ENCODE measurements at places on chromosomes 13 and 19. TPM values are rescaled to one million over a fixed set of nuclear protein-coding genes. Genes with fewer than 3 reads are reported as not detected.

GRCh38 chr13:110391273-110391672 is 84.2 kb downstream of the COL4A2 start:
- DNase-seq = no peak

GRCh38 chr19:1501200-1501595 is 10.2 kb downstream of the REEP6 start:
- no peak for DNase-seq

- DNase-seq = no peak
Measured at GRCh38 chr13:107568181-107568580, 647.2 kb downstream of the LIG4 start.

DNA sequence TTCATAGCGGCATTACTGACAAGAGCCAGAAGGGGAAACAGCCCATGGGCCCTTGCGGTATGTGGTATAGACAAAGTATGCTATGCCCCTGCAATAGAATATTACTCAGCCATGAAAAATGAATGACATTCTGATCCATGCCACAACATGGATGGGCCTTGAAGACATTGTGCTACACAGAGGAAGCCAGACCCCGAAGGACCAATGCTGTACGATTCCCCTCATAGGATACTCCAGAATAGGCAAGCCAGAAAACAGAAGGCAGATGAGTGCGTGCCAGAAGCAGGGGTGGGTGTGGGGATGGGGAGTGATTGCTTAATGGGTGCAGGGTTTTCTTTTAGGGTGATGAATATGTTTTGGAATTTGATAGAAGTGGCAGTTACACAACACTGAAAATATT is 342.0 kb downstream of the TEX29 start:
- no peak for DNase-seq

GRCh38 chr13:108270442-108270841 is 924 bp downstream of the TNFSF13B start:
- no peak for DNase-seq

GRCh38 chr19:48805452-48805851 is 5.4 kb downstream of the BCAT2 start:
- DNase-seq = no peak

DNA sequence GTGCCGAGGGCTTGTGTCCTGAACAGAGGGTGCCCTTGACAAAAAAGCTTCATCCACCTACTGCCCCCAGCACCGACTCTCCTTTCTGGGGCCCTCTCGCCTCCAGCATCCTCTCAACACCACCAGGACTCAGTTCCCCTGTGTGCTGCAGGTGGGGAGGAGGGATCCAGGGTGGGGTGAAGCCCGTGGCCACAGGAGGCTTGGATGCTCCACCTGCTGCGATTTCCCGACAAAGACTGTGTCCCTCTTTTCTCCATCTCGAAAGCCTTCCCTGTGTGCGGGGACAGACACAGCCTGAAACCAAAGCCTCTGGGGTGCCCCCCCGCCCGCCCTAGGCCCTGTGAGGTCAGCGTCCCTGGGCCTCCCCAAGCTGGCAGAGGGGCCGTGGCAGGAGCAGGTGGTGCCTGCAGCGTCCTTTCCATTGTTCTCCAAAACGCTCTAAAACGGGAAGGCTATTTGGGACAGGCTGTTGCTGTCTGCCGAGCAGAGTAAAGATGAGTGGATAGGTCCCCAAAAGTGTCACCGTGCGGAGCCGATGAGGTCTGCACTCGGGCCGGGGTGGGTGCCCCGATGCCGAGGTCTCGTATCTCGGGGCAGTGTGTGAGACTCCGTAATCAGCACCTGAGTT is 185.7 kb downstream of the PTPRS start:
- DNase-seq = no peak

DNA sequence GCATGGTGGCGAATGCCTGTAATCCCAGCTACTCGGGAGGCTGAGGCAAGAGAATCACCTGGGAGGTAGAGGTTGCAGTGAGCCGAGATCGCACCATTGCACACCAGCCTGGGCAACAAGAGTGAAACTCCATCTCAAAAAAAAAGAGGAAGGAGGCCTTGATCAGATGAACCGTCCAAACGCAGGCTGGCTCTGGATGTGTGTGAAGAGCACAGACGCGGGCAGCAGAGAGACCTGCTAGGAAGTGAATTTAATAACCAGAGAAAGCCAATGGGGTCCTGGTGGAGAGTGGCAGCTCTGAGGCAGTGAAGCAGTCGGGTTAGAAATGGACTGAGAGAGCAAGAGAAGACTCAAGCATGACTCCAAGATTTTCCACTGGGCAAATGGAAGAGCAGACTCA is 136.5 kb downstream of the RNF17 start:
- DNase-seq = no peak

DNA sequence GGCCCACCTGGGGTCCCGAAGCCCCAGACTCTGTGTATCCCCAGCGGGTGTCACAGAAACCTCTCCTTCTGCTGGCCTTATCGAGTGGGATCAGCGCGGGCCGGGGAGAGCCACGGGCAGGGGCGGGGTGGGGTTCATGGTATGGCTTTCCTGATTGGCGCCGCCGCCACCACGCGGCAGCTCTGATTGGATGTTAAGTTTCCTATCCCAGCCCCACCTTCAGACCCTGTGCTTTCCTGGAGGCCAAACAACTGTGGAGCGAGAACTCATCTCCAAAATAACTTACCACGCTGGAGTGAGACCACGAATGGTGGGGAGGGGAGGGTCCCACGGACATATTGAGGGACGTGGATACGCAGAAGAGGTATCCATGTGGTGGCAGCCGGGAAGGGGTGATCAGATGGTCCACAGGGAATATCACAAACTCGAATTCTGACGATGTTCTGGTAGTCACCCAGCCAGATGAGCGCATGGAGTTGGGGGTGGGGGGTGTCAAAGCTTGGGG is 1.0 kb upstream of the ICAM5 start:
- no peak for DNase-seq

DNA sequence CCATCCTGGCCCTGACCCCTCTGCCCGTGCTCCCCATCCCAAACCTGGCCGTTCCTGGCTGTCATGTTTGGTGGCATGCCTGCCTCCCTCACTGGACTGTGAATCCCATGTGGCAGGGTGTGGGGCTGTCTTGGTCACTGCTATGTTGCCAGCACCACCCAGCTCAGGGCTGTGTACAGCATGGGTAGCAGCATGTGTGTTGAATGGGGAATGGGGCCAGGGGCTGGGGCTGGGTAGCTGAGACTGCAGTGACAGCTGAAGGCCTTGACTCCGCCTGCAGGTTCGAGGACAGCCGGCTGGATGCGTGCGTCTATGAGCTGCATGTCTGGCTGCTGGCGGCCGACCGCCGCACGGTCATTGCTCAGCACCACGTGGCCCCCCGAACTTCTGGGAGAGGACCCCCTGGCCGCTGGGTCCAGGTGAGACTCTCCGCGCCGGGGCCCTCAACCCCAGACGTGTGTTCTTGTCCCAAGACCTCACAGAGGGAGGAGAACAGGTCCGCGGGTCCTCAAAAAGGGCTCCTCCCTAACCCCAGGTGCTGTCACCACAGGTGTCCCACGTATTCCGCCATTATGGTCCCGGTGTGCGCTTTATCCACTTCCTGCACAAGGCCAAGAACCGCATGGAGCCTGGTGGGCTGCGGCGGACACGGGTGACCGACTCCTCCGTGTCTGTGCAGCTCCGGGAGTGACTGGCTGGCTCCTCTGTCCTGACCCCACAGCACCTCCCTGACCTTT is 3.5 kb downstream of the NCCRP1 start:
- no peak for DNase-seq

GRCh38 chr19:43780706-43781525 is at the start of gene KCNN4:
KCNN4 (minus strand) TSS chr19:43780973; CDS start chr19:43780861, 112 bp downstream.
- DNase-seq = no peak

DNA sequence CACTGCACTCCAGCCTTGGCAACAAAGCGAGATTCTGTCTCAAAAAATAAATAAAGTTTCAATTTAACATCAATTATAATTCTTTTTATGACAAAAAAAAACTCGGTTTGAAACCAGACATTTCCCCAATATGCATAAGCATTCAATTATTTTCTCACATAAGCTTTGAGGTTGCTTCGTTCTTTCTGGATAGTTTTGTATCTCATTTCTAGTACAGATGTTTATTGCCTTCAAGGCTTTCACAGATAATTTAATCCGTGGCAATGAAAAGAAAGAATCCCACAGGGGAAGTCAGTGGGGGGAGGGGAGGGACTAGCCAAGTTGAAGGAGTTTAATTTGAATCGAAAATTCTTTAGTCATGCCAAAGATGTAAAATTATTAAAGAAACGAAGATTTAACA is 29.6 kb upstream of the TSC22D1 start:
- no peak for DNase-seq

DNA sequence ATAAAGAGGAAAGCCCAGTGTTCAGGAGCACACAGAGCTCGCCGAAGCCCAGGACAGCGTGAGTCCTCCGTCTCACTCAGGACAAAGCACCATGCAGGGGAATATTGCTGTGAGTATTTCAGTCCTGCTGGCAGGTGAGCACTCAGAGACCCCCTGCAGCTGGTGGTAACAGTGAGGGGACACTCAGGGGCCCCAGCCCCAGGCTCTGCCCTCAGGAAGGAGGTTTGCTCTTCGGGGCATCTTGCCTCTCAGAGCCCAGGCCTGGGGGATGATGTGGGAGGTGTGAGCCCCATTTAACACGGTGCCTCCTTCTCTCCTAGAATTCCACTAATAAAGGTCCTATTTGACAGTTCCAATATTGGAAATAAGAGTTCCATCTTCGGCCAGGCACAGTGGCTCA is 14.8 kb downstream of the LILRA1 start:
- DNase-seq = no peak

PDX1 gene
- polyA plus RNA-seq = not detected

SPRED3 gene
- 5.9 TPM for polyA plus RNA-seq

SULT2A1 gene
- not detected for polyA plus RNA-seq

LILRB4 gene
- polyA plus RNA-seq = not detected

LGALS14 gene
- not detected for polyA plus RNA-seq

B3GNT8 gene
- 0.36 TPM for polyA plus RNA-seq

Data from BJ (cell line).